Nephron progenitor cell (in vitro differentiated cells): ENCODE measurements at places on chromosomes 1 and 21.
A peak's percentile ranks its signal among the peaks of the same experiment; 100 is the strongest.

GRCh38 chr1:213953806-213954205 is 34.0 kb upstream of the PROX1 start:
- DNase-seq: no peak
- no peaks in the 10 kb centered on the region for H3K36me3 ChIP-seq
- H3K27ac ChIP-seq: peak overlapping the region; percentile 66
- peaks cover under 1% of the 10 kb centered on the region for H3K27me3 ChIP-seq
- peaks cover 20% of the 10 kb centered on the region for H3K4me1 ChIP-seq

GRCh38 chr1:111671852-111672251 is 52.3 kb downstream of the RAP1A start:
- H3K27me3 ChIP-seq: no peaks in the 10 kb centered on the region
- DNase-seq: no peak
- no peak overlapping the region for H3K4me3 ChIP-seq
- peaks cover 58% of the 10 kb centered on the region for H3K36me3 ChIP-seq
- no peak overlapping the region for H3K27ac ChIP-seq
- no peaks in the 10 kb centered on the region for H3K4me1 ChIP-seq

DNA sequence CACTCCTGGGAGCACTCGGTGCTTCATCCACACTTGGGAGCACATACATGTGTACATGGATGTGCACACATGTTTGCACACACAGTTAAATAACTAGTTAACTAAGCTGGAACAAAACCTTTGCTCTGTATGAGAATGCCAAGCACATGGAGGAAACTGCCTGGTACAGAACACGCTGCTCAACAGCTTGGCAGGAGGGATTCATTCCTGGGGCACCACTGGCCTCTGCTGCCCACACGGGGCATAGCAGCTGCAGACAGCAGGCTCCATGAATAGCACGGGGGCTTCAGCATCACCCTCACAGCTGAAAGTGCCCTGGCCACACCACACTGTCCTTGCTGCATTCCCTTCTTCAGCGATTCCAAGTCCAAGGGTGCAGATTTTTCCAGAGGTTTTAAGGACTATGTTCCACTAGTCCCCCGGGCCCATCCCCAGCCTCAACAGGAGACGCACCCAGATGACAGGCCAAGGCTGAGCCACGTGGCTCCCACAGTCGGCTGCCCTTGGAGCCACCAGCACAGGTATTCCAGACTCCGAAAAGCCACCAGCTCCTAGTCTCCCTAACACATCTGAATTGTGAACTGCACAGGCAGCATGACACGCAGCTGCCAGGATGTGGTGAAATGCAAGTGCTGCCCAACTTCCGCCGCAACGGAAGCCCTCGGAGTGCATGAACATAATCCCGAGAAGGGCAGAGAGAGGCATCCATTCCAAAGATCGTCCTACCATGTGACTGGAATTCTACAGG is 16.9 kb downstream of the NPHP4 start:
- peaks cover 17% of the 10 kb centered on the region for H3K36me3 ChIP-seq
- peak; percentile 62 for DNase-seq
- H3K4me1 ChIP-seq: peaks cover 51% of the 10 kb centered on the region
- H3K27me3 ChIP-seq: no peaks in the 10 kb centered on the region
- H3K27ac ChIP-seq: no peak overlapping the region

GRCh38 chr21:29072873-29073221 is 601 bp downstream of the CCT8 start:
- no peak for DNase-seq
- H3K27ac ChIP-seq: peak overlapping the region; percentile 100
- H3K4me3 ChIP-seq: peak overlapping the region; percentile 100

- DNase-seq: no peak
- no peak overlapping the region for H3K27ac ChIP-seq
Measured at GRCh38 chr1:182135946-182136345, 74.4 kb upstream of the ZNF648 start.

DNA sequence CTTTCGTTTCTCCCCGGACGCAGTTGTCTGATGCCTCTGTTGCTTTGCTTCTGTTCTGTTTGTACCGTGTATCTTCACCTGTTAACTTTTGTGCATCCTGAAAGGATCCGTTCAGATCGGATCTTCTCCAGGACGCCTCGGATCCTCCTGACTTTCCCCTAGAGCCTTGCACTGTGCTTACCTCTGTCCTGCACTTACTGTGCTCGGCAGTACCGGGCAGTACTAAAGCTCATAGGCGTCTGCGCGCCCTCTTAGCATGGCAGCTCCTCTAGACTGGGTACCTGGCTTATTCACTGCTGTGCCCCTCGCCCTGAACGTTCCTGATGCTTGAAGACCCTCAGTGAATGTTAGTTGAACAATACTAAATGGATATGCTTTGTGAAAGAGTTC is 934 bp downstream of the SCP2 start:
- no peaks in the 10 kb centered on the region for H3K36me3 ChIP-seq
- H3K4me3 ChIP-seq: peak overlapping the region; percentile 84
- no peak overlapping the region for H3K27ac ChIP-seq

- peaks cover 6% of the 10 kb centered on the region for H3K4me1 ChIP-seq
- H3K27ac ChIP-seq: no peak overlapping the region
- H3K36me3 ChIP-seq: peaks cover 27% of the 10 kb centered on the region
- H3K27me3 ChIP-seq: peaks cover 7% of the 10 kb centered on the region
- no peak for DNase-seq
Measured at GRCh38 chr1:22908880-22909426, 63.7 kb downstream of the LACTBL1 start.

DNA sequence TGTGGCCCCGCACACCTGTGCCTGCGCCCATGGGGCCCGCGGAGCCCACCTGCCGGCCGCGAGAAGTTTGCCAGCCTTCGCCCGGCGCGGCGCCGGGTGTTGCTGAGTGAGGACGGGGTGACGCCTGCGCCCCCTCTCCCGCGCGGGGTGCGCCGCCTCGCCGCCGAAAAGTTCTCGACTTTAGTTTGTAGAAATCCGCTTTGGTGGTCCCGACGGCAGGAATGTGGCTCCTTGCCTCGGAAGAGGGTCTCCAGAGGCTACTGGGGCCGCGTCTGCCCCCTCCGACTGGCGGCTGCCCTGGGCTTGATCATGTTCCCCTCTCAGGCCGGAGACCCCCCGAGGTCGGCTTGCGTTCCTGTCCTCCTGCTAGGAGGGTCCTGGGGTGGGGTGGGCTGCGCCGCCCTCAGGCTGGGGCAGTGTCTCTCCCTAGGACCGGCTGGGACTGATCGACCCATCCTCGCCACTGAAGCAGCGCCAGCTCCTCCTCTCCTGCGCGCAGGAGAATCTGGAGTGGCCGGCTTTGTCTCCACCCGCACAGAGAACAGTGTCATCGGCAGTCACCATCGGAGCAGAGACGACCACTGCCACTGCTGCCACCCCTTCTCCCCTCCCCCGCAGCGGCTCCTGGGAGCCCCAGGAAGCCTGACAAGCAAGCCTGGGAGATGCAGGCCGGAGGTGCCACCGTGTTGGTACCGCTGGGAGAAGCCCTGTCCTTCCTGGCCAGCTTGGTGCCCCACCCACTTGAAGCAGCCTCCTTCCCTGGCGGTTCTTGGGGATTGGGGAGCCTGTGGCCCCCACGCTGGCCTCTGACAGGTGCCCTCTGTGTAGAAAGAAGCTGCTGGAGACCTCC is 553 bp upstream of the SLC30A2 start:
- H3K27me3 ChIP-seq: peaks cover 98% of the 10 kb centered on the region
- peaks cover 14% of the 10 kb centered on the region for H3K4me1 ChIP-seq
- peak; percentile 34 for DNase-seq
- H3K4me3 ChIP-seq: peak overlapping the region; percentile 66
- no peak overlapping the region for H3K27ac ChIP-seq

DNA sequence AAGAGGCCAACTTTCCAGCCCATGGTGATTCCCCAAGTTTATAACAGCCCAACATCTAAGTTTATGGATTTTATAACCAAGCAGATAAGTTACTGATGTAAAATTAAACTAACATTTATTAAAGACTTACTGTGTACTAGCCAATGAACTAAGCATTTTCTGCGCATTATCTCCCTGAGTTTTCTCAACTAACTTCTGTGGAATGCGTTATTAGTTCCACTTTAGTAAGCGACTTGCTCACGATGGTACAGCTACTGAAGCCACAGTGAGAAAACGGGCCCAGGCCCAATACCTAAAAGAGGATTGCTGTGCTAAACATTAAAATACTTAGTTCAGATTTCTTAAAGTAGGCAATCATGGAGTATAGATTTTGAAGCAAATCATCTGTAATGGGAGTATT is 61.0 kb downstream of the ZBTB18 start:
- H3K27ac ChIP-seq: no peak overlapping the region
- H3K4me1 ChIP-seq: peaks cover 56% of the 10 kb centered on the region
- H3K36me3 ChIP-seq: no peaks in the 10 kb centered on the region
- DNase-seq: no peak

- H3K4me3 ChIP-seq: no peak overlapping the region
- H3K36me3 ChIP-seq: peaks cover 76% of the 10 kb centered on the region
- peaks cover 9% of the 10 kb centered on the region for H3K27me3 ChIP-seq
- peaks cover 6% of the 10 kb centered on the region for H3K4me1 ChIP-seq
- no peak overlapping the region for H3K27ac ChIP-seq
Measured at GRCh38 chr1:33295450-33296081, 25.3 kb downstream of the A3GALT2 start.

DNA sequence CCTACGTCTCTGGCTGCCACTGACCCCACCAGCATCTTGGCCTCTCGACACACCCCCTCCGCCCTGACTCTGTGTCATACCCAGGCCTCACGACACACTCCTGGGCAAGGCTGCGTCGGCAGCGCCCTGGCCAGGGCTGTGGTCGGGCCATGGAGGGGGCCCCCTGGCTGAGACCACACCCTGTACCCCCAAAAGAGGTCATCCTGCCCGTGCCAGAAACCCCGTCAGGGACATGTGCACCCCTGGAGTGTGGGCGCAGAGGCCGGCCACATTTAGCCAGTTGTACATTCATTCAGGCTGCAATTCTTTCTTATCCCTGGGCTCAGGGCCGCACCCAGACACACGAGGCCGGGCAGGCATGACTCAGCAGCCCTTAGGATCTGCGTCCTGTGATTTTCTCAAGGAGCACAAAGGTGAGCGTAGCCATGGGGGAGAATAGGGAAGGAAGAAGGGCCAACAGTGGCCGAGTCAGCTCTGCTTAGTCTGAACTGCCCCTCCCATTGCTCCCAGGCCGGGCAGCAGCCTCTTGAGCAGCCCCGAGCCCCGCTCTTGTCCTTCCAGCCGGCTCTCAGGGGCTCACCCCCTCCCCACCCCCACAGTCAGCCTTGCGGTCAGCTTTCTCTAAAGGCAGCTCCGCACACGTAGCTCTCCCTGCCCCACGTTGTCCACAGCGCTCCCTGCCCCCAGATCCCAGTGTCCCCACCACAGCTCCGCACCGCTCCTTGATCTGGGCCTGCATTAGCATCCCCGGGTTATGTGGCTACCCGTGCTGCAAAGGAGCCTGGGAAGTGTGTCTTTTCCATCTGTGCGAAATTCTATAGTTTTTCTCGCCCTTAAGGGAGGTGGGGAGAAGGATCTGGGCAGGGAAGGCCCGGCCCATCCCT is 7.9 kb downstream of the CSTB start:
- DNase-seq: no peak
- H3K4me3 ChIP-seq: no peak overlapping the region
- peaks cover 50% of the 10 kb centered on the region for H3K4me1 ChIP-seq
- peaks cover 11% of the 10 kb centered on the region for H3K36me3 ChIP-seq
